B cell (primary cell): ENCODE measurements at places on chromosomes 3 and 15. TPM values are rescaled to one million over a fixed set of nuclear protein-coding genes. Genes with fewer than 3 reads are reported as not detected.

DNA sequence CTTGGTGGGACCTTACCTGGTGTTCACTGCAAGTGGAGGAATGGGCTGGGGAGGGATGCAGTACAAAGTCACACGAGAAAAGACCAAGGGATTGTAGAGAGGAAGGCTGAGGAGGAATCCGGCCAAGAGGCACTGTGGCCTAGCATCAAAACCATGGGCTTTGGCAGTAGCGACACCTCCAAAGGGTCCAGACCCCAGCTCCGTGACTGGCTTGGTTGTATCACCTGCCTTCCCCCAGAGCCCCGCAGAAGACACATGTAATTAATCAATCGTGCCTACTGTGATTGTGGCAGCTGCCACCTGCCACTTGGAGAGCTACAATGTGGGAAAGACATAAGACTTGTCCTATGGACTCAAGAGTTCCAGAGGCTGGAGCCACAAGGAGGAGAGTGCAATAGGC lies 54.7 kb downstream of the ST8SIA2 start:
- H3K4me3 ChIP-seq = no peak overlapping the region
- H3K4me1 ChIP-seq = no peaks in the 10 kb centered on the region
- H3K27ac ChIP-seq = no peak overlapping the region
- no peak for DNase-seq
- H3K27me3 ChIP-seq = no peaks in the 10 kb centered on the region

- DNase-seq = no peak
- H3K27me3 ChIP-seq = no peaks in the 10 kb centered on the region
- H3K4me1 ChIP-seq = no peaks in the 10 kb centered on the region
- H3K27ac ChIP-seq = no peak overlapping the region
- H3K4me3 ChIP-seq = no peak overlapping the region
These were observed 172.7 kb upstream of the CTNNB1 start for GRCh38 chr3:41026394-41027177.

DNA sequence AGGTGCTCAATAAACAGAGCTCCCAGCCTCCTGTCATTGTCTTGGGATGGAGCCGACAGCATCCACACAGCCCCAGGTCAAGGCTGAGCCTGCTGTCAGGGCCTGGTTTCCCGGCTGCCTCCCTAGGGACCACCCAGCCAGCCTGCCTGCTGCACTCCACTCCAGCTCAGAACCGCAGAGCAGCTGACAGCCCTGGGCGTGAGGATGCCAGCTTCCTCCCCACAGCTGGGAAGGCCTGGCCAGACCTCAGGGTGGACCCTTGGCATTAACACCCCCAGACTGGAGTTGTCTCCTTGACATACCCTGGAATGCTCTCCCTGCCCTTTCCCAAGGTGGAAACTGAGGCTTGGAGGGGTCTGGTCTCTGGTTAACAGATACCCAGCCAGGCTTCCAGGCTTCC lies 112.0 kb downstream of the WNT7A start:
- no peaks in the 10 kb centered on the region for H3K27me3 ChIP-seq
- H3K4me3 ChIP-seq = no peak overlapping the region
- H3K36me3 ChIP-seq = no peaks in the 10 kb centered on the region
- no peaks in the 10 kb centered on the region for H3K4me1 ChIP-seq

The CELSR3 gene
- total RNA-seq = 2.5 and 2.8 TPM in 2 replicates

The THRB gene
- 0.86 and 1.2 TPM in 2 replicates for total RNA-seq

The PATL2 gene
- 58.9 and 60.5 TPM in 2 replicates for total RNA-seq
